ENCODE measurements at places on chromosomes 6 and 20. TPM values are rescaled to one million over a fixed set of nuclear protein-coding genes. Genes with fewer than 3 reads are reported as not detected.

SLC22A3 gene
- 36.0 TPM for total RNA-seq

- DNase-seq = no peak
Observed at GRCh38 chr6:169225887-169226286, 27.8 kb downstream of the THBS2 start.

DNA sequence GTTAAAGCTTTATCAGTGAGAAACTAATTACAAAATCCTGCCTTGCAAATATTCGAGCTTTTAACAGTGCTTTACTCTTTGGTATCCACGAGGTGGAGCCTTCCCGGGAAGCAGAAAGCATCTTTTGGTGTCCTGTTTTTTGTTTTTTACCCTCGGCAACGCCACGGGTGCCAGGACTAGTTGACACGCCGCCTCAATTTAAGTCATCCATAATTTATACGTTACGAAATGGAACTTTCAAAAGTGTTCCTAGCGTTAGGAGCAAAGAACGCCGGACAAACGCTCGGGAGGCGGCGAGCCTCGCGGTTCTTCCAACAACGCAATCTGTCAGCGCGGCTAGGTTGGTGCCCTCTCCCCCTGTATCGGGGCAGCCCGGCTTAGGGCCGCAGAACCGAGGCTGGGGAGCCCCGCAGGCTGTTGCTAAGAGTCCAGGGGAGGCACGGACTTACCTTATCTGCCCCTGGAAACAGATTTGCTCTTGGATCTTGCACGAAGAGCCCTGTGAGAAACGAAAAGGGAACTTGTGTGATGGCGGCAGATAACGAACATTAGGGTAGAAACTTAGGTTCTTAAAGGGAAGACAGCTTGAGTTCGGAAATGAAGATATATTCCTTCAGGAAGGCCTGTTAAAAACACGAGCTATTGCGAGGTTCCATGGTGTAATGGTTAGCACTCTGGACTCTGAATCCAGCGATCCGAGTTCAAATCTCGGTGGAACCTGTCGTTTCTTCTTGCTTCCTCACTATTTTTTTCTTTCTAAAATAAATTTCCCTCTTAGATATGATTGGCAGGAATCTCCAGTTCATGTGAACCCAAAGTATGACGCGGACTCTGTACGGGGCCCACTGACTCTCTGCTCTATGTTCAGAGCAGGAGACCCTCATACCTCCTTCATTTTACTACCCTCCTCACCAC lies 46.2 kb upstream of the ZNF184 start:
- peak; percentile 71 for DNase-seq

- no peak for DNase-seq
Observed at GRCh38 chr20:1010659-1011058, 8.5 kb upstream of the RSPO4 start.

MEI4 gene
- total RNA-seq = 0.17 TPM

GRCh38 chr6:70575899-70576495 lies 9.3 kb downstream of the SDHAF4 start:
- no peak for DNase-seq

Data from mucosa of gallbladder (tissue), 1 donor.